Putamen (tissue), 1 donor: ENCODE measurements at places on chromosomes 12 and 14.
A peak's percentile ranks its signal among the peaks of the same experiment; 100 is the strongest.

DNA sequence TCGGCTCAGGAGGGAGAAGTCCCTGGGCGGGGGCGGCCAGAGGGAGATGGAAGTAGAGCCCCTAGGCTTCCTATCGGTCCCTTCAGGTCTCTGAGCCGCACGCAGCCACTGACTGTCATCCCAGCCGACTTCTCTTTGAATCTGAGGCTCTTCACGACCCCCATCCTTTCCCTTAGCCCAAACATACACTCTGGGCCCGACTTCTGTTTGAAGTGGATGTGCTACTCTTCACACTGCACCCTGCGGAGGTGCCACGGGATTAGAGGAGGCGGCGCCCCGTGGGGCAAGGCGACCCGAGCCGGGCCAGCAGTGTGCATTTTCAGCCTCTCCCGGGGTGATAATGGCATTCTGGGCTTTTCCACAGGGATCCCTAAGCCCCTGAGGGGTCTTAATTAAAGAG, 6.0 kb upstream of the DACT1 start:
- no peak for DNase-seq

GRCh38 chr12:131135311-131135785, 181.6 kb downstream of the ADGRD1 start:
- DNase-seq: no peak

DNA sequence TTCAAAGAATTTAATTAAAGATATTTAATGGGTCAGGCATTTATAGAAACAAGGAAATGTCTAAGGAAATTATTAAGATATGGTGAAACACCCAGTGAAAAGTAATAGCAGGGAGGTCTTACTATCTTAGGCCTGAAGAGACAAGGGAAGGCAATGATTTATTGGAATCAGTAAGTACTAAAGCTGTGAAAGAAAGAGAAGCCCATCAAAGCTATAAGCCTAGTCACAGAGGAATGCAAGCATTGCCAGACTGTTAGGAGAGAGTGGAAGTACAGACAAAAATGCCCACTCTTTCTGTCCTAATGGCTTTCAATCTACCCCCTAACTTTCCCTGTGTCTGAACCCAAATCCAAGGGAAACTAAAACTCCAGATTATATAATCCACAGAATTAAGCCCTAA, 69.2 kb upstream of the PIK3C2G start:
- DNase-seq: no peak

DNA sequence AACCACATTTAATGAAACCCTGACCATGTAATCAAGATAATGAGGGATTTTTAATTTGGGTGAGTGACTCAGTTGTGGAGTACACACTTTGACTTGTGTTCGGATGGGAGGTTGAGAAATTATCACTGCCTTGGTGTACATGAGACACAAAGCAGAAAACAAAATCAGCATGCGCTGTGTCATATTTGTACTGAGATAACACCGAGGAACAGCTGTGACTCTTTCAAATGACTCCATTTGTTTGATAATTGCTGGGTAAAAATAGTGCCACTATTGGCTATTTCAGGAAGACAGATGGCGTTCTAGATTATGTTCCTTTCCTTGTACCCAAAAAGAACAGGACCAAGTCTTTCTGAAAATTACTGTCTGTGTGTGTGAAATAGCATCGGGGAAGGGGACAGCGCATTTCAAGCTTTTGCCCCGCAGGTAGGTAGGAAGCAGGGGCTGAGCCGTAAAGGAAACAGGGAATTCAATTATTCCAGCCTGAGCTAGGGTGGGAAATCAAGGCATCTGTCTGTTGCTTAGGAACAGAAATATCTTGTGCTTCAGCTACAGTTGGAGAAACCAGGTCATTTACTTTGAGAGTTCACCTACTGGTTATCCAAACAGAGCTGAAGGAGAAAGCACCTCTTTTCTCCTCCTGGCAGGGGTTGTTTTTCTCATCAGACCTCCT, 114.3 kb downstream of the SNAPC1 start:
- peak; percentile 45 for DNase-seq

DNA sequence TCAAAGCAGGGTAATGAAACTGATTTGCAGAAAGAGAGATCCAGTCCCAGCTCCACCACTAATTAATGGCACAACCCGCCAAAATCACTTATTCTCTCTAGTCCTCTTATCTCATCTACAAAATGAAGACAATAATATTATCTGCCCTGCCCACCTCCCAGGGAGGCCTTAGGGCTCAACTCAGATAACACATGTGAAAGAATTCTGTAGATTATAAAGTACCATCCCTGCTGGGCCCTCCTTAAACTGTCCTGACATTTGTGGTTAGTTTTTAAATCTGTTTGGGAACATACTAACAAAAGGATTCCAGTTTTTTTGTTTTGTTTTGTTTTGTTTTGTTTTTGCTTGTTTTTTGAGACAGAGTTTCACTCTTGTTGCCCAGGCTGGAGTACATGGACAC, 7.3 kb downstream of the POMT2 start:
- no peak for DNase-seq

DNA sequence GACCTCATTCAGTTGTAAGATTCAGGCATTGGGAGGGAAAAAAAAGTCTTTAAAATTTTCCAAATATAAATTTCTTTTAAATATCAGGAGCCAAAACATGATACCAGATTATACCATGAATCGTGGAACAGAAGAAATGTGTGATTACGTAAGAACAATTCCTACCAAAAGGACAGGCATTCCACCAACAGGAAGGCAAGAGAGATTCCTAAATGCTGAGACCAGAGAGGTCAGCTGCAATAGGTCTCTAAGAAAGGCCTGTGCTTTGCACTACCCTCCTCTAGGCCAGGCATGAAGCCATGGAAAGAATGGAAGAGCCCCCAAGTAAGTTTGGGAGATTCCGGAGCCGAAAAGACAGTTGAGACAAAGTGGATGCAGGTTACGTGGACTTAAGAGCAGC, 83.7 kb downstream of the PTGER2 start:
- no peak for DNase-seq

DNA sequence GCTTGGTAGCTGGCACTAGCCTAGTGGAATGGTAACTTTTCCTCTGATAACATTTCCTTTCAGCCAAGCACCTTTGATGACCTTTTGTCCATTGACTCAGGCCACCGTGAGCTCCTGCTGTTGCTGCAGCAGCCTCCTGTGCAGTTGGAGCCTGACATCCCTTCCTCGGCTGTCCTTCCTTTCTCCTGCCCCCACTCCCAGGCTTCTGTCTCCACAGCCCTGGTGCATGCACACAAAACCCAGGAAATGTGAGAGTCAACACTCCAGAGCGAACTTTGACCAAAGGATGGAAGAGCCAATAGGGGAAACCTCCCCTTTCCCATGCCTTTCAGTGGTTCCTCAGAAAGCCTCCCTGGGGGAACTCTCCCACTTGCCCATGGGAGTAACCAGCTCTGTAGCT, 115.0 kb downstream of the TMEM260 start:
- no peak for DNase-seq

- DNase-seq: no peak
These were observed 48.4 kb downstream of the FNTB start for GRCh38 chr14:65035049-65035448.

GRCh38 chr12:1226951-1227350, 235.9 kb downstream of the ERC1 start:
- no peak for DNase-seq

- DNase-seq: no peak
These were observed 1213.6 kb downstream of the VRK1 start for GRCh38 chr14:98010784-98011183.

- peak; percentile 34 for DNase-seq
These were observed 155.5 kb upstream of the CCND2 start for GRCh38 chr12:4118017-4118510.

GRCh38 chr12:98354520-98355035, 160.8 kb upstream of the TMPO start:
- no peak for DNase-seq

- no peak for DNase-seq
These were observed 345.7 kb downstream of the BMP4 start for GRCh38 chr14:53610947-53611346.

- no peak for DNase-seq
These were observed 8.3 kb downstream of the PROX2 start for GRCh38 chr14:74867673-74868072.

GRCh38 chr12:79186506-79186905, 321.9 kb downstream of the SYT1 start:
- DNase-seq: no peak

- peak; percentile 61 for DNase-seq
These were observed 3.4 kb upstream of the MYRFL start for GRCh38 chr12:69821456-69822159.

DNA sequence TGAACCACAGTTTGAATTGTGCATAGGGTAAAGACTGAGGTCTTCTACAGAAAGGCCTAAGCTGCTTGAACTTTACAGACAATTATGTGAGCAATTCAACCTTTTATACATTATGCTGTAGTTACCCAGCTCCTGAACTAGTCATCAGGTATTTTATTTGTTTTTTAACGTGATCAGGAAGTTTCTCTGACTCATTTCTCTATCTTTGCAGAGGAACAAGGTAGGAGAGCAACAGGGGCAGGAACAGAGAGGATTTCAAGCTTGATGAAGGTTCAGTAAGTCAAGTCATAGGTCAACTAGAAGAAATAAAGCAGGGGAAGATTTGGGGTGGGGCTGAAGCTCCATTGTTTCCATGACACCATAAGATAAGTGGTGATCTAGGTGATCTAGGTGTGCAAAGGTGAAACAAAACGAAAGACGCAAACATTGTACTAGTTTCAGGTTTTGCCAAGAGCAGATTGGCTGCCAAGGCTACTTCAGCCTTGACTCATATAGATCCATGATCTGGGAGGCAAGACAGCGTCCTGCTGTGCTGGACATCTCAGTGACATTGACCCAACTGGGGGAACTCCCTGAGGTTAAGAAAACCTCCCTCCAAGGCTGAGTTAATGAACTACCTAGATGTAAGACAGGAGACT, 198.1 kb downstream of the DAD1 start:
- no peak for DNase-seq

DNA sequence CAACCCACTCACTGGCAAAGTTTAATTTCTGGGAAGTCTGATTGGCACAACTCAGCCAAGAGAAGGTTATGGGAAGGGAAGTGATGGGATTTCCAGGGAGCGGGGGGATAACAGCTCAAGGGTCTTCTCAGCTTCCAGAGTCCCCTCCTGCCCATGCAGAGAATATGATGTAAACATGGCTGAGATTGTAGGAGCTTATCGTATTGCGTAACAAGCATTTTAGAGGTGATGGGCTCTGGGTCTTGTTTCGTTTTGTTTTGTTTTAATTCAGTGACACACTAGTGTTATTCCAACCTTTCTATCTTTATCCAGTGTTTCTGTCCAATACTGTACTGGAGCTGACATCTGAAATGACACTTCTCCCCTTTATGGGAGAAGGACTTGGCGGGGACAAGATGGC, 762.1 kb upstream of the TMEM132C start:
- no peak for DNase-seq

GRCh38 chr14:68544081-68544892, 248.6 kb downstream of the ZFP36L1 start:
- peak; percentile 58 for DNase-seq

GRCh38 chr12:130155416-130156073, 6.7 kb upstream of the FZD10 start:
- DNase-seq: no peak

- no peak for DNase-seq
These were observed 449.1 kb upstream of the SOX5 start for GRCh38 chr12:24398605-24399004.

DNA sequence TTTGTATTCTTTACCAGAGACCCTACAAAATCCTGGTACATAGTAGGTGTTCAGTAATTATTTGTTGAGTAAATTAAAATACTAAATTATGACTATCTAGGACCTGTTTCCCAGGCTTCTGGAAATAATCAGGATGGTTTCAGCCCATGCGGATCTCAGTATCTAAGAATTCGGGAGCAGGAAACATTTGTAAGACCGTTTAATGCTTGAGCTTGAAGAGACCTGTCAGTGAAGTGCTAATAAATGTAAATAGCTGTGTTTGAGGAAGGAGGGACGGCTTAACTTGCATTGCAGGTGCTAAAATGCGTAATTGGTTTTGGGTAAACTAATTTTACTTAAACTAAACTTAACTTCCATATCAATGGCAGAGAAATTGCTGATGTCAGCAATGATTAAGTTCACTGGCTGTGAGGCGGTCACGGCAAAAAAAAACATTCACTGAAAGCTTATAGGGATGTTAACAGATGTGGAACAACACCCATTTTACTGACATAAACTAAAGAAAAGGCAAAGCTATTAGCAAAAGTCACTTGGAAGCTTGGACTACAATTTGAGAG, 28.6 kb upstream of the AEBP2 start:
- no peak for DNase-seq

DNA sequence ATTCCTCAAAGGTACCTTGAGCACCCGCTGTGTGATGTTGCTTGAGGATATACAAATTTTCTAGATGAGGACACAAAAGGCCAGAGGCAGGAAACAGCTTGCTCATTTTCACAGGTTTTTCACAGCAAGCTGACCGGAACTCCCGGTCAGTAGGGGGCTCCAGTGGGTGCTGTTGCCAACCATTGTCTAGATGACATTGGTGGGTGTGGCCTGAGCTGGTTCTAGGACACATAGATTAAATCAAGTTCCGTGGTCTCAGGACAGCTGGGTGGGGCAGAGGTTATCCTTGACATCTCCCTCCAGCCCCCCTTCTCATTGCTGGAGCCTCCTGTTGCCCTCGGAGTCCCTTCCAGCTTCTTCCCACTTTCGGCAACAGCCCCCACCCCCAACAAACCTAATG, 153.6 kb upstream of the FKBP4 start:
- DNase-seq: no peak

DNA sequence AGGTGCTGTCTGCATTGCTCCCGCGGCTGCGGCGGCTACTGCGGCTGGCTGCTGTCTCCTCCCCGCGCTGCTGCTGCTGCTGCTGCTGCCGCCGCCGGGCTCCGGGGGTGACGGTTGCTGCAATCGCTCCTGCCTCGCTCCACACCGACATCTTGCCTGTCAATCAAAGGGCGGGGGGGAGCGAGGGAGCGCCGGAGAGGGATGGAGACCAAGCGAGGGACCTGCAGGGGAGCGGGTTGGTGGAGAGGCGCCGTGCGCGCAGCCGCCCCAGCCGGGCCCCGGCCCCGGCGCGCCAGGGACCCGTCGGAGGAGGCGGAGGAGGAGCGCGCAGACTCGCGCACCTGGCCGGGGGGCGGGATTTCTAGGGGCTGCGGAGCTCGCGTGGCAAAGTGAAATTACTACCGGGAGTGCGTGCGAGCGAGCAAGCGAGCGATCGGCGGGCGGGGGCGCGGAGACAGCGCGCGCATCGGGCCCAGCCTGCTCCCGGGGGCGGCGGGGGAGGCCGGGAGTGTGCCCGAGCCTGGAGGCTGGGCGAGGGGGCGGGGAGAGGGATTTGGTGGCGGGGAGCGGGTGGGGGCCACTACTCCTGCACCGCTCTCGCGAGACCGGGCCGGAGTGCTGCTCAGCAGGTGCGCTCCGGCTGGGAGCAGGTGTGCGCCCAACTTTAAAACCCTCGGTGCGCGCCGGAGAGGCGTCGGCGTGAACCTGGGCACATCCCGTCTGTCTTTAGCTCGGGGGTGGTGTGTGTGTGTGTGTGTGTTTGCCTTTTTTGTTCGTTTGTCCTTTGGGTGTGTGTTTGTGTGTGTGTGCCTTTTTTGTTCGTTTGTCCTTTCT, at the start of gene KSR2:
KSR2 (minus strand) TSS at position 165 of the 834 bp plus-strand sequence. CDS start 735 bp downstream, outside the sequence.
- DNase-seq: peak; percentile 77

DNA sequence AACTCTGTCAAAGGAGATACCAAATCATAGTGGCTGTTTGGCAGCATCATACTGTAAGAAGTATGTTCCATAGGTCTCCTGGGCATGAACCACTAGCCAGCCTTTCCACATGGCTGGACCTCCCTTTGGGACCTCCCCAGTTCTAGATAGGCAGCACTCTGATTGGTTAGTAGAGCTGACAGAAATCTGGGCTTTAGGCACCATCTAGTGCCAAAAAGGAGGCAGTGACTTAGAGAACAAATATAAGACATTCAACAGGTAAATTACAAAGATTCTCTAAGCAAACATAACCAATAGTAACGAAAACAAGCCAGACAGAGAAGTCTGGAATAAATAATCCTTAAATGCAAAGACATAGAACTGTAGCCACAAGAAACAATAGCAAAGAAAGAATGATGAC, 148.0 kb upstream of the PDE3A start:
- DNase-seq: no peak
